ENCODE measurements at places on chromosomes 7 and 10.

DNA sequence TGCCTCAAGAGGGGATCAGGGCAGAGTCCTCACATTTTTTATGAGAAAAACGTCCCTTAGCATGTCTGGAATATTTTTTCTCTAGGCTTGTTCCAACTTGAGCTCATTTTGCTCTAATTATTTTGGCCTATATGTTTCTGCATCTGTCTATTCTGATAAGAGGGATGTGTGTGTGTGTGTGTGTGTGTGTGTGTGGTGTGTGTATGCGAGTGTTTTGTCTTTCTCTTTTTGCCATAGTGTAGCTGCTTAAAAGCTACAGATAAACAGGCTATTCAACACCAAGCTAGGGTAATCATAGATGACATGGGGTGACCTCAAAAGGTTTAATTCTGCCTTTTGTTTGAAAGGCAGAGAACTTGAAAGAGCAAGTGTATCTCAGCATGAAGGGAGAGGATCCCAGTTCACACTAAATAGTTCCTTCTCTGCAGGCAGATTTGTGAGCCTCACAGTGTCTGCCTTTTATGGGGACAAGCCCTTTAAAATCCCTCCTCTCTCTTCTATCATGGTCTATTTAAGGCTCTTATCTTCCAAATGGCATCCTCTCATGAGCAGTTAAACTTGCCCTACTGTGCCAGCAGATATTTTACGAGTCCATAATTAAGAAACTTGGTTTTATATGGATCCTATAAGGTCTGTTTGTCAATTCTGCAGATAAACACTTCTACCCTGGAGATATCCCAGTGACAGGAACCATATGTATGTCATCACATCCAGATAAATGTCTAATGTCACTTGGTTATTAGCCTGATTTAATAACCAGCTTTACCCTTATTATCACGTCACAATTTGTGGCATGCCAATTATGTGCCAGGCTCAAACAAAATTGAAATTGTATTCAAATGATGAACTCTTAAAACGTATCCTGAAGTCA is 202.9 kb upstream of the MTPN start:
- no peak for DNase-seq

DNA sequence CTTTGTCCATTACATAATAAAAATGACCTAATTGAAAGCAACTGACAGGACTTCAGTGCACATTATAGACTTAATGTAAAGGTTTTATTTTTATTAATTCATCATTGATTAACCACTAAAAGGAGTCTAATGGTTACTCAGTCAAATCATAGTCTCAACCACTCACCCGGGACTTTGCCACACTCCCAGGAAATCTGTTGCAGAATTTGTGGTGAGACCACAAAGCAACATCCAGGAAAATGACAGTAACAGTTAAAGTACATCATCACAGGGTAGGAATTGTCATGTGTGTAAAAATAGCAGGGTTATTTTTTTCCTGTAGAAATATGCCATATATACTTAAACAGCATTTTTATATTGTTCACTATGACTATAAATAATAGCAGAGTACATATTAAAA is 6.3 kb upstream of the HGF start:
- no peak for DNase-seq

- no peak for DNase-seq
Measured at GRCh38 chr10:17607603-17608332, 9.4 kb downstream of the HACD1 start.

DNA sequence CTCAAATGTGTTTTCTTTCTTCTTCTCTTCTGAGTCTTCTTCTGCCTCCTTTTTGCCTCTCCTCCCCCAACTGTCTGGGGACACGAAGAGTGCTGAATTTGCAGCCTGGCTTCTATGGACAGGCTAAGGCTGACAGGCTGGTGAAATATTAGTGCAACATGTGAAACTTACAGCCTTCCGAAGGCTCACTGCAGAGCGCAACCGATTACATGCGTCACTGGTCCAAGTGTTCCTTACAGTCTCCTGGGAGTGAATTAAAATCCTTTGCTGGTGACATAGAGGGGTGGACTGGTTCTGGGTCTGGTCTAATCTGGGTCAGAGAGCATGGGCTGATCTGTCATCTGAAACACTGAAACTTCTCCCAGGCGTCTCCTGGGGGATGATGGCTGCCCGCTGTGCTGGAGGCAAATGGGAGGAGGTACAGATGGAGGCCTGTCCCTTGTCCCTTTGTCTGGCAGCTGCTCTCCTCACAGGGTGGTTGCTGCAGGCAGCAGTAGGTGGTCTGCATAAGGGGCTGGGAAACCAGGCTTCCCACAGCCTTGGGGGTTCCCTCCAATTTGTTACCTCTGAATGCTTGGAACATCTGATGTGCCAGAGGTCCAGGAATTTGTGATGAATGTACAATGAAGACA is 143.8 kb upstream of the BMPER start:
- DNase-seq: no peak

GRCh38 chr10:42930516-42931192 is 146.2 kb upstream of the RET start:
- DNase-seq: no peak

DNA sequence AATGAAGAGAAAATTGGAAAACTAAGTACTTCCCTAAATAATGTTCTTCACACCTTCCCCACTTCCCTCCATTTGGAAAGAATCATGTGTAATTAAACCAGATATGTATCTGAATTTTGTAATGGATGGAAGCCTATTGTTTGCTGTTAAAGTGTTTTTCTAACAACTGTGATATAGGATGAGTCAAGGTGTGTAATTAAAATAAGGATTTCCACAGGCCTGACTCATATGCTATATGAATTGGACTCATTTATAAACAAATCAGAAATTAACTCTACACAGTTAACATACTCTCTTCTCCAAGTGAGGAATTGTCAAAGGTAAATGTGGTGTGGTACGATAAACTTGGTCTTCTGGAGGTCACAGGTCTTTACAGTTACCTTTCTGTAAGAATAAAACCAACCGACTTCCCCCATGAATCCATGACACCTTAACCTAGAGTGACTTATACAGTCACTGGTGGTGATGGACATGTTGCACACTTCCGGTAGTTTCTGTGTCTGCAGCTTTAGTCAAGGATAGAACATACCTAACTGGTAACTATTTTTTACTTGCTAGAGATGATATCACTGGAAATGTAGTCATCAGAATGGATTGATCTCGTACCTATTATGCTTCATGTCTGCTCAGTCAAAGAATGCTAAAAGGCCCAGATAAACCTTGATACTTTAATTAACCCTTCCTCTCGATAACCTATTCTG is 12.8 kb downstream of the PNLIPRP3 start:
- no peak for DNase-seq

DNA sequence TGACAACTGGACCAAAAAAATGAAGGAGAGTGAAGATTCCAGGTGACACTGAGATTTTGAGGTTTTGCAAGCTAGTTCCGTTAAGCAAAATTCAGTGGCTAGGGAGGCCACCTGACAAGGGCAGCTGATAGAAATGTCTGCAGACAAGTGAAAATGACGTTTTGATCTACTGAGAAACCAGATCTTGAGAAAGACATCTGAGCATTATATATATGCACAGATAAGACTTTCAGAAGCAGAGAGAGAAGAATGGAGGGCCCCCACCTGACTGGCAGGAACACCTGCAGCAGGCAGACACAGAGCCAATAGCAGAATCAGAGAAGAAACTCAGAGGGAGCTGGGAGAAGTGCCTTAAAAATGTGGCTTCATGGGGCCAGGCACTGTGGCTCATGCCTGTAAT is 76.1 kb upstream of the LRGUK start:
- DNase-seq: no peak

DNA sequence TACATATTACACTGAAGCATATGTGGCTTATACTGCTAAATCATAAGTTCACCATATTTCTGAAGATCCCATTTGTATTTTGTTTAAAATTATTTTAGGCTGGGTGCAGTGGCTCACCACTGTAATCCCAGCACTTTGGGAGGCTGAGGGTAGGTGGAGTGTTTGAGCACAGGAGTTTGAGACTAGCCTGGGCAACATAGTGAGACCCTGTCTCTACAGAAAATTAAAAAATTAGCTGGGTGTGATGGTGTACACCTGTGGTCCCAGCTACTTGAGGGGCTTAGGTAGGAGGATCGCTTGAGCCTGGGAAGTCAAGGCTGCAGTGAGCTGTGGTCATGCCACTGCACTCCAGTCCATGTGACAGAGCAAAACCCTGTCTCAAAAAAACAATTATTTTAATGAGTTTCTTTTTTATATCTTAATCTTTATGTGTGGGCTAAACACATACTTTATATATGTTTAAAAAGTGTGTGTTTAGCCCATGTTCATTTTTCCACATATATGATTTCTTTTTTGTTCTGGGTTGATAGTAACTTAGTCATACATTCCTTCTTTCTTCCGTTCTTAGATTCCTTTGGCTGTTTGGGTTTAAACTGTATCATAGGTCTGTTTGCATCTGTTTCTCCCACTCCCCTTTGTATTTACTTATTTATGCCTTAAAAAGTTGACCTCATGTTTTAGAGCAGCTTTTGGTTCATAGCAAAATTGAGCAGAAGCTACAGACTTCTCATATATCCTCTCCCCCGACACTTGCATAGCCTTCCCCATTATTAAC is 33.5 kb downstream of the RSBN1L start:
- no peak for DNase-seq

DNA sequence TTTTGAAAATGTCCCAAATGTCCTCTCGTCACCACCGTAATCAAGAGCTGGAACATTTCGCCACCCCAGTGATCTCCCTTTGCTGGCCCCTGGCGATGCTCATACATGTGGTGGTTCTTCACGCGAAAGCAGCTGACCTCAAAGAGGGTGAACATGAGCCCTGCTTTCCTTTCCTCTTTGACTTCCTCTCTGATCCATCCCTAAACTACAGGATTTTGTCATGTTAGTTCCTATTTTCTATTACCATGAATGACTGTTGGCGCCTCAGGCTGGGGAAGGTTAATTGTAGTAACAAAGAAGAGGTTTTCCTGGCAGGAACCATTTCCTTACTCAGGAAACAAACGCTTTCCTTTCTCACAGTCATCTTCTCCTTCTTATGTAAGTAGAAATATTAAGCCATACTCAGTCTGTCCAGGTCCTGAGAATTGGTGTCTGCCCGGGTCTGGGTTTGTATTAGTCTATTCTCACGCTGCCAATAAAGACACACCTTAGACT is 114.5 kb downstream of the INSYN2A start:
- DNase-seq: no peak

GRCh38 chr7:81857385-81857784 is 87.5 kb upstream of the HGF start:
- no peak for DNase-seq

DNA sequence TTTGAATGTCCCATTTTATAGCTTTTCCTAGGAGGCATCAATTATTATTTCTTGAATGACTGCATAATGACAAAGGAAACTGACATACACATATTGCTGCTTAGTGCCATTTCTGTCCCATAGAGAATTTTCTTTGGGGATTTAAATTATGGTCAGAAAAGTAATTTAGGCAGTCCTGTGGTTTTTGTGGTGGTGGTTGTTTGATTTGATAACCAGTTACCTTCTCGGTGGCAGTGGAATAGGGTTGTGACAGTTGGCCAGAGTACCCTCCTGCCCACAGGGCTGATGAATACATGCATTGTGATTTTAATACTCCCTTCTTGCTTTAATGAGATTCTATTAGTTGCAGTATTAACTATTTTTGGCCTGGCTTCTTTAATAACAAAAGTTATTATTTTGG is 6.6 kb upstream of the SGCE start:
- no peak for DNase-seq

- no peak for DNase-seq
Measured at GRCh38 chr7:26543340-26543739, 251.7 kb downstream of the SNX10 start.

DNA sequence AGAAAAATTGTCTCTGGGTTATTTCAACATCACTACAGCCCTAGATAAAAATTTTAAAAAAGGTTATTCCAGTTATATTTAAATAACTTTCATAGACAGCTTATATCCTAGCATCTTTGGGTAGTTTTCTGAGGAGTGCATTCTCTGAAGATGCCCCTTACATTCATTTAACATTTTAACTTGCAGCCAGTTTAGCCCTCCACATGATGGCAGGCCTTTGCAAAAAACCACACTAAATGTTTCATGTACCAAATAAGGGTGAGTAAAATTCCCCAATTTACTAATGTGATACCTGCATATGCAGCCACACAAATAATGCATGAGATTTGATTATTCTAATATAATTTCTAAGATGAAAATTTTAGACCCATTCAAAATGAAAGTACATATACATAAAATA is 108.4 kb upstream of the ZWINT start:
- no peak for DNase-seq

DNA sequence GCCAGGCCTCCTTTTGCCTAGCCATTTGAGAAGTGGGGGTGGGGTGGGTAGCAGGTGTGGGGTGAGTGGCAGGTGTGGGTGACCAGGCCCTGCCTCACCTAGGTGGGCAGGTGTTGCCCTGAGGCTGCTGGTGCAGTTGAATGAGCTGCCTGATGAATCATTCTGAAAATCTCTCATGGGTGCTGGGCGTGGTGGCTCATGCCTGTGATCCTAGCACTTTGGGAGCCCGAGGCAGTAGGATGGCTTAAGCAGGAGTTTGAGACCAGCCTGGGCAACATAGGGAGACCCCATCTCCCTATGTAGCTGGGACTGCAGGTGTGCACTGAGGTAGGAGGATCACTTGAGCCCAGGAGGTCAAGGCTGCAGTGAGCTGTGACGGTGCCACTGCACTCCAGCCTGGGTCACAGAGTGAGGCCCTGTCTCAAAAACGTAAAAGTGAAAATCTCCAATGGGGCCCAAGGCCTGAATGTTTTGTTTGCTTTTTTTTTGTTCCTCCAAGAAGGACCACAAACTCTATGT is 17.7 kb downstream of the TSPAN14 start:
- DNase-seq: no peak

GRCh38 chr10:78332012-78332411 is 298.3 kb downstream of the RPS24 start:
- DNase-seq: no peak

GRCh38 chr10:117107238-117107637 is 30.8 kb downstream of the VAX1 start:
- no peak for DNase-seq

GRCh38 chr7:121138262-121138933 is 149.9 kb downstream of the CPED1 start:
- no peak for DNase-seq

- no peak for DNase-seq
Measured at GRCh38 chr7:18040196-18040595, 12.6 kb upstream of the PRPS1L1 start.

DNA sequence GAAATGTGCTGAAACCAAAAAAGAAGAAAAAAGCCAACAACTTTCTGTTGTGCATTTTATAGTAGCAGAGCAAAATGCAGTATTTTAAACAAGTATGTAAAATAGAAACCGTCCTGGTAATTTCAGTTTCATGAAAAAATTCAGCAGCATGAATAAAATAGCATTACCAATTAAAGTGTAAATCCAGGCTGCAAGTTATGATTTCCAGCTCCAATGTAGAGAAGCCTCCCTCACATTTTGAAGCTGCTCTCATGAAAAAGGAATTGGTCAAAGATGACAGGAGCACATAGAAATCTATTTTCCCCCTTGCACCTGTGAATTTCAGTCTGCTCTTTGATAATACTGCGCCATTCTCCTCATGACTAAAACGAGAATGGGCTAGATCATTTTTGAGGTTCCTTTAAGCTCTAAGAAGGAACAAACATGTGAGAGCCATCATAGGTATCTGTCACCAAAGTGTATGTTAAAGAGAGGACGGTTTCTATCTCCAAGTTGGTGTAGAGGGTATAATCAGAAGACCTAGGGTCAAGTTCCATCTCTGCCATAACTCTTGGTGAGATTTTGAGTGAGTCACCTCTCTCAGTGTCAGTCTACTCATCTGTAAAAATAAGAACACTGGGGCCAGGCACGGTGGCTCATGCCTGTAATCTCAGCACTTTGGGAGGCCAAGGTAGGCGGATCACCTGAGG is 107.5 kb downstream of the MTPAP start:
- no peak for DNase-seq

Measured in activated CD8-positive, alpha-beta memory T cell treated with anti-CD3 and anti-CD28 coated beads for 1 hour (primary cell).